ENCODE measurements at places on chromosomes 4 and X.

DNA sequence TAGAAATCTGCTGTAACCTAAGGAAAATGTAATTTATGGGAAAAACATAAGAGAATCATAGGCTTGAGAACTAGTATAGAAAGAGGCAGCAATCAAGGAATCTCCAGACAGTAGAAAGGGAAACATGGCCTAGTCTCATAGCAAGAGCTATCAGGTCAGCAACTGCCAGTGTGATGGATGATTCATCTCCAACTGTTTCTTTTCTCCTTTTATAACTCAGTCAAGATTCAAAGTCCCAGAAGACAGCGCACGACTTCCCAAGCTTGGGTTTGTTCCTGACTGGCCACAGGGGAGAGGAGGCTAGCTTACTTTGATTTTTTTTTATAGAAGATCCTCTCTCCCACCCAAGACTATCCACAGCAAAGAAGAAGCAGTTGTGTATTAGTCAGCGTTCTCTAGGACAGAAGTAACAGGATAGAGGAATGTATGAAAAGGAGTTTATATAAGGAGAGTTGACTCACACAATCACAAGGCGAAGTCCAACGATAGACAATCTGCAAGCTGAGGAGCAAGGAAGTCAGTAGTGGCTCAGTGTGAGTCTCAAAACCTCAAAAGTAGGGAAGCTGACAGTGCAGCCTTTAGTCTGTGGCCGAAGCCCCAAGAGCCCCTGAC is 181.5 kb downstream of the GC start:
- no peak for DNase-seq

GRCh38 chr4:176054942-176055341 is 10.7 kb upstream of the WDR17 start:
- no peak for DNase-seq

GRCh38 chr4:74369855-74370254 is 4.9 kb downstream of the EREG start:
- no peak for DNase-seq

- peak; percentile 50 for DNase-seq
These were observed at the start of gene SLC9A6 for GRCh38 chrX:135985157-135985972. TSS of gene SLC9A6 (plus strand) at chrX:135985435. CDS start at chrX:135985659, 224 bp downstream.

GRCh38 chr4:121112530-121112929 is 40.2 kb upstream of the NDNF start:
- no peak for DNase-seq

- no peak for DNase-seq
These were observed 53.8 kb upstream of the CLCN4 start for GRCh38 chrX:10103023-10103422.

- no peak for DNase-seq
These were observed 2.7 kb downstream of the HAND2 start for GRCh38 chr4:173527103-173527891.

GRCh38 chr4:7462509-7462971 is 27.8 kb upstream of the PSAPL1 start:
- DNase-seq, result no peak

DNA sequence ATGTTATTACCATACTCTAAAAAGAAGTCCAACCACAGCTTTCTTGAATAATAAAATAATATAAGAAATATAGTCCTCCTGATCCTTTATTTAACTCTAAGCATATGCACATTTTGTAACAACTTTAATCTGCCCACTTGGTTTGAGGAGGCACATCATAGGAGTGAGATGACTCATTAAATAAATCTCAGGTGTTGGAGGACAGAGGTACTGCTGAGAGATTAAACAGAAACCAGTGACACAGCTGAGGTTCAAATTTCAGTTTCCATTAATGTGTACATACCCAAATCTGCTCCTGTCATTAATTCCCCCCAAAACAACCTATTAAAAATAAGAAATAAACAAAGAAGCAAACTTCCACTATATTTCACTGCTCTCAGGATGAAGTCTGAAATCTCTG is 211.0 kb downstream of the KCTD8 start:
- DNase-seq, result no peak

GRCh38 chr4:54371173-54371572 is 142.1 kb downstream of the PDGFRA start:
- DNase-seq, result no peak

GRCh38 chr4:183808097-183808456 is 97.0 kb upstream of the STOX2 start:
- no peak for DNase-seq

GRCh38 chrX:19372547-19373331 is 29.0 kb downstream of the PDHA1 start:
- DNase-seq, result no peak

- no peak for DNase-seq
These were observed 288.0 kb upstream of the ATOH1 start for GRCh38 chr4:93540562-93540961.

DNA sequence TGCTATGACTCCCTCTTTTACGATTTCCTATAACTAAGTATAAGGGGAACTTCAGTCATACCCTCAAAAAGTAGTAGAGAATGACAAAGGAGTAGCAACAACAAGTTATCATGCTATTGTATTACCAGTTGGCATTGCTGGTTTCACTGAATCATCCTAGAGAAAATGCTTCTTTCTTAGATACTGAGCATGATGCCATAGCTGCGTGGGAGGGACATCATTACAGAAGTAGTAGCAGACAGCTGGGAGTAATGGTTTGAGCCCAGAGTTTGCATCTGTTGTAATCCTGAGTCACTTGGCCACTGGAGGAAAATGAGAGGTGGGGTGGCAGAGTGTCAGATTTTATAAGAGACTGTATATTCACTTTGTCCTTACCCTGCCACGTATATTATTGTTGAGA is 38.6 kb downstream of the MTMR1 start:
- peak; percentile 17 for DNase-seq

DNA sequence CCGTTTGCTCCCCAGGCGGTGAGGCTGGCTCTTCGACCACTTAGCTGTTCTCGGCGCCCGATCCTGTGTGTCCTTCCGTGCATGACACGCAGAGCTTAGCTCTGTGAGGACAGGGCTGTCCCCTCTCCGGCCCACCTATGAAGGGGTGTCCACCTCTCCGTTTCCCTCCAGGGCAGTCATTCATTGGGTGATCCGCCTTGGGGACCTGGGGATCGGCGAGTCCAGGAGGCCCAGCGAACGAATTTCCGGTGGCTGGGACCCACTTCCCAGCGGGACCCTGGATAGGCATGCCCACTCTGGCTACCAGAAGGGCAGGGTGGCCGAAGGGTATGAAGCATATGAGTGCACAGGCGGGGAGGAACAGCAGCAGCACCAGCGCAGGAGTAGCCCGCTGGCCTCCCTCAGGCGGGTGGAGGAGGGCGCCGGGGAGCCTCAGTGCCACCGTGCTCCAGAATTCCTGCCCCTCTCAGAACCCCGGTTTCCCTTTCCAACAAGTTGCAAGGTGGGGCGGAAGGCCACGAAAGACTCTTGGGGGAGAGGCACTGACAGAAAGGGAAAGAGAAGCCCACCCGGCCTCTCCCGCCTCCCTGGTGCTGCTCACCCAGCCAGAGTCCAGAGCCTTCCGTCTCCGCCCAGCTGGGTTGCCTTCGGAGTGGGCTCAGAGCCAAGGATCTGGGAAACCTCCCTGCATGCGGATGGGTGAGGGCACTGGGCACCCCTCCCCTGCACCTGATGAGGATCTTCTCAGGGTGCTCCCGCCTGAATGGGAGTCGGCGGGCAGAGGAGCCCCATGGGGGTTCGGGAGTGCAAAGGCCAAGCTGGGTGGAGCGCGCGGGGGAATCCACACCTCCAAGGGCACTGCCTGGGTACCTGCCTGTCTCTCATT is 8.6 kb downstream of the HMX1 start:
- no peak for DNase-seq

GRCh38 chr4:31343061-31343460 is 622.9 kb downstream of the PCDH7 start:
- DNase-seq, result no peak

DNA sequence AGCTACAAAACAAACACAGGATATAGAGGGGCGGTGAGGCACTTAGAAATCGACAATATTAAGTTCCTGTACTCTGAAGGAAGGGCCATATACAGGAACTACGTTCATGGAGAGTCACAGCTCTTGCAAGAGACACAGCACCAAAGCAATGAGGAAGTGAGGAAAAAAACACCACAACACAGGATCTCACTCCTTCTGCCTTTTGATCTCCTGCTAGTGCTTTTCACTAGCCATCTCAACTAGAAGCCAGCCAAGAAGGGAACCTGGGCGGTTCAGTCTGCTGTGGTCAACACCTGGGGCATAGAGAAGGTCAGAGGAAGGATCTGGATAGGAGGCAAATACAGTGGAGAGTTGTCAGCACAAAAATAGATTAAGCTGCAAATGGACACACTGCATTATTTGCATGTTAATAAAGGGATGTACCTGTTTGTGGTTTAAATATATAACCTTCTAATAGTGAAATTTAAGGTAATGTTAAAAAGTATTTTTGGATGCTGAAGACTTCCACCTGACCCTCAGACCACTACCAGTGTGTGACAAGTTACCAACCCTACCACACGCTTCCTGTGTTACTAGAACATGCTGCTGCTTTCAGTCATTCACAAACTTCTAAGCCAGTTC is 104.6 kb downstream of the DTHD1 start:
- DNase-seq, result no peak

GRCh38 chrX:9249051-9249846 is 215.3 kb upstream of the FAM9B start:
- no peak for DNase-seq

DNA sequence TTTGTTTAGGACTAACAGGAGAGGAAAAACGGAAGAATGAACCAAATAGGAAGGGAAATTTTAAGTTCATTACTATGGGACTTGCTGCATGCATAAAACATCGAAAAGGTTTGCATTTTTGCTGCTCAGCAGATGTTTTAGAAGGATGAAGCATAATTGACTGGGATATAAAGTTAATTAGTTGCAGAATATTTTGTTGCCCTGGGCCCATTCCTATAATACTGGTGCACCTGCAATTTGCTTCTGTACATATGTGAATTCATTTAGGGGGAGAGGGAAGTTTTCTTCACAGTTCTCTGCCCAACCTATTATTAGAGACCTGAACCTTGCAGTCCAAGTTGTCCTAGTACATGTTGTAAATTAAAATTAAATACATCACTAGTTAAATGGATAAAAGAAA is 232.0 kb downstream of the UGT8 start:
- DNase-seq, result no peak

DNA sequence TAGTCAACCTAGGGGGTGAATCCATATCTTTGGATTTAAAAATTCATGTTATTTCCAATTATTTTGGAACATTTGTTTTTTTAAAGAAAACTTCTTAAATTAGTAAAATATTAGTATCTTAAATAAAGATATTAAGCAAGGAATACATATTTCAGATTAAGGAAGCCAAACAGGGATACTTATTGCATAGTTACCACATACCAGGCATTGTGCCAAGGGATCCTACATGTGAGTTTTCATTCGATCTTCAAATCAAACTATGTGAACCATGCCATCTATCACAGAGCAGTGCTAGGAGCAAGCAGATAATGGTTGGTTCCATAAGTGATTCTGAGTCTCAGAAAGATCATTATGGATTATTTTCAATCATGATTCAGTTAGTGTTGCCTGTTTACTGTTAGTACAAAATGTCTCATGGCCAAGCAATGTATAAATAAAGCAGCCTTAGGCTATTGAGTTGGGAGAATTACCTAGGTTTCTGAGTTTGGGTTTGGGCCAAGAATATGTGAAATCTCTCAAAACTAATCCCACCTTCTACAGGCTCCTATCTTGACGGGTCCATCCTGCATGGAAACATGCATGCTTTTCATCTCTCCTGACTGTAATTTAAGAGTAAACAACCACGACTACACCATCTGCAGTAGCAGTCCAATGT is 176.7 kb downstream of the NPFFR2 start:
- no peak for DNase-seq

DNA sequence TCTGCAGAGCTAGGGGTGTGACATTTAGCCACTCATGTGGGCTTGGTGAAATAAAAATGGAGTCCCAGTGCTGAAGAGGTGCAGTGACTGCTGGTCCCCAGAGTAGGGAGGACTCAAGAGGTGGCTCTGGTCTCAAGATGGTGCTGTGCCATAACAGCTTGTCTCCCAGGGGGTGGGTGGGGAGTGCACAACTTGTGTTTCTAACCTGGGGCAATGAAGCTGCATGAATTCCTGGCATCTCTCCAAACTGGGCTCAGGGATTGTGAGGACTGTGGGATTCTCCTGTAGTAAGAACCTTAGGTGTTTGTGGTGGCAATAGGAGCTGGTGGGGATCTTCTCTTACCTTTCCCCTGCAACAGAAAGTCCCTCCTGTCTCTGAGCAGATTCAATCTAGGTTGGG is 278.9 kb upstream of the SFRP2 start:
- DNase-seq, result no peak

- DNase-seq, result no peak
These were observed 61.6 kb upstream of the SPP1 start for GRCh38 chr4:87913896-87914295.

DNA sequence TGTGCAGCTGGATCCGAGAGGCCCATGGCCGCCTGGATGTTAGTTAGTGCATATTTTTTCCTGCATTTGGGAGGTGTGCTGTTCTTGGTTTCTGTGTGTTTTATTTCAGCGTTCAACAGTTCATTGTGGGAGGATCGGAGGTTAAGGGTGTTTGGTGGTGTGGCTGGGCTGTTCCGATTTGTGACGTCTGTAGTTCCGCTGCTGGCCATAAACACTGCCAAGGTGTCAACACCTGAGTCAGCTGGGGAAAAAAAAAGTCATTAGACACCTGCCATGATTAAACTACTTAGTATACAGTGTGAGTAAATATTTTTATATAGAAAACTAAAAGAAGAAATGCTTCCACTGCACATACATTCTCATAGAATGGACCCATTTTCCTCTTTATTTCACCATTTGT is 200.2 kb downstream of the APBB2 start:
- no peak for DNase-seq

DNA sequence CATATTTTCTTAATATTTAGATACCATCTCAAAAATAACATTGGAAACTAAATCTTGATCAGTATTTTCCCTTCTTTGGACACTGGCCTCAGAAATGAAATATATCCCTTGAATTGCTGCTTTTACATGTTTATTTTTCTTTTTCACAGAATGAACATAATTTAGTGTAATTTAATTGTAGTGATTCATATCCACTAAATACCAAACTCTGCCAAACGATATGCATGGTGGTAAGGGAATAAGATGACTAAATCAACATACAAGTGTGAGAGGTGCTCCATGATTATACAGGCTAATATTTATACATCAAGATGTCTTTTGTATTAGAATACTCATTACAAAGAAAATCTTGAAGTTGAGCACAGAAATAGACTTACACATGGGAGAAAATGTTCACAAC is 216.8 kb upstream of the PACRGL start:
- no peak for DNase-seq

DNA sequence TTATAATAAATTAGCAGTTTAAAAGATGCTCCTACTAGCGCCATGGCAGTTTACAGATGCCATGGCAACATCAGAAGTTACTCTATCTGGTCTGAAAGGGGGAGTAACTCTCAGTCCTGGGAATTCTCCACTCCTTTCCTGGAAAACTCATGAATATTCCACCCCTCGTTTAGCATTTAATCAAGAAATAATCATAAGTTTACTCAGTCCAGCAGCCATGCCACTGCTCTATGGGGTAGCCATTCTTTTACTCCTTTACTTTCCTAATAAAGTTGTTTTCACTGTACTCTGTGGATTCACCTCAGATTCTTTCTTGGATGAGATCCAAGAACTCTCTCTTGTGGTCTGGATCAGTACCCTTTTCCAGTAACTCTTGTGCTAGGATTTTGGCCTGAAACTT is 52.3 kb downstream of the GUCY1B1 start:
- DNase-seq, result no peak

- DNase-seq, result no peak
These were observed 21.4 kb downstream of the PTPN13 start for GRCh38 chr4:86615501-86615900.

GRCh38 chr4:157591245-157591644 is 370.7 kb downstream of the GRIA2 start:
- no peak for DNase-seq
